Kasumi-1 (cell line): ENCODE measurements at places on chromosomes 6 and 20.

DNA sequence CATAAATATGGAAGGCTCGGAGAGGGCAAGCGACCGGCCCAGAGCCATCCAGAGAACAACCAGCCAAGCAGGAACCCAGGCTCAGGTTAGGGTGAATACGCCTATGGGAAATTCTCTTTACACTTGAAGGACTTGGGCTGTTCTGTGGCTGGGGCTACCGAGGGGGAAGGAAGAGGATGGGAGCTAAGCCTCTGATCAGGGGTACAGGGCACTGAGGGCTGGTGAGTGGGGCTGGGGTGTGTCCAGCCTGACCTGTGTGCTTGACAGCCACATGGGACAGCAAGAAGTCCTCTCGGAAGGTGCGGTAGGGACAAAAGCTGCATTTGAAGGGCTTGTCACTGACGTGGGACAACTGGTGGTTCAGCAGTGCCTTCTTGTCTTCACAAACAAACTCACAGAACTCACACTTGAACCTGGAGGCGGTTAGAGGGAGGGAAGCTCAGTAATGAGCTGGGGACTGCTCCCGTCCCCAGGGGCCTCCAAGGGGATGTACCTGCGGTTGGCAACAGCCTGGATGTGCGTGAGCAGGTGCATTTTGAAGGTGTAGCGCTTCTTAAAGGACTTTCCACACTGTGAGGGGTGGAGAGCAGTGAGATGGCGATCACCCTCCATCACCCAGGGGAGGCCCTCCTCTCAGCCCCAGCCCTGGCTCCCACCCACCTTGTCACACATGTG is 11.9 kb downstream of the ZNF335 start:
- no peak for DNase-seq

GRCh38 chr6:124490122-124490521 is 472.1 kb upstream of the RNF217 start:
- no peak for DNase-seq

GRCh38 chr6:38209371-38210260 is 390.1 kb downstream of the ZFAND3 start:
- DNase-seq: no peak

DNA sequence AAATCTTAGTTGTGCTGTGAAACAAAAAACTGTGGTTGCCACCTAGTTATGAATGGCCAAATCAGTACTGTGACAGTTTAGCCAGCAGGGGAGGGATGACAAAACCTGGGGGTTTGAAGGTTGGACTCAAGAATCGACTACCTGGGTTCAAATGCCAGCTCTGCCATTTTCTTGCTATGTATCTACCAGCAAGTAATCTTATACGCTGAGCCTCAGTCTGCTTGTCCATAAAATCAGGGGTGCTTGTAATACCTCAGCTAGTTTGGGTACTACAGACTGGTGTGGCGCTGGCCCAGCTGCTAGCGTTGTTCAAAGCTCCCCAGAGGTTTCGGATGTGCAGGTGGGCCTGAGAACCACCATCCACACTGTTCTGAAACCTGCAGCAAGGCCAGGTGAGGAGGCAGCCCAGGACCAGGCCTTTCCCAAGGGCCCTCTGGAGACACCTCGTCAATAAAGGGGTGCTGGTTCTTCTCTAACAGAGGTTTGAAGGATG is 40.4 kb downstream of the TRAM2 start:
- no peak for DNase-seq

DNA sequence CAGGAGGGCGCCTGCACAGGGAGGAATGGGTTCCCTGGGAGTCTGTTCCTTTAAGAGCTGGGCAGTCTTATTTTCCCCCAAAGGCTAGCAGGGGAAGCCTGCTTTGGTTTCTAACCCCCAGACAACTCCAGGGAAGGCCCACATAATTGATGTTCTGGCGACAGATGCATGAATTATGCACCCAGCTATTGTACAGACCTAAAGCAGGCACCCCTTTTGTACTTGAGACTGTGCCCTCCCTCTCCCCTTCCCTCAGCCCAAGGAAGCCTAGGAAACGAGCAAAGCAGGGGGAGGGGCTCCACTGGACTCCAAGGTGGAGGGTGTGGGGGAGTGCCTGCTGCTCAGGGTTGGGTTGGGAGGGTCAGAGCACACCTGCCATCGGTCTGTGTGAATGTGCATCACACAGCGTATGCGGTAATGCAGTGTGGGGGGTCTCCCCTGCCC is 102.1 kb downstream of the KCNB1 start:
- DNase-seq: no peak

GRCh38 chr6:117561128-117561527 is 41.2 kb downstream of the GOPC start:
- no peak for DNase-seq

GRCh38 chr6:168279403-168279935 is 40.1 kb downstream of the DACT2 start:
- no peak for DNase-seq

DNA sequence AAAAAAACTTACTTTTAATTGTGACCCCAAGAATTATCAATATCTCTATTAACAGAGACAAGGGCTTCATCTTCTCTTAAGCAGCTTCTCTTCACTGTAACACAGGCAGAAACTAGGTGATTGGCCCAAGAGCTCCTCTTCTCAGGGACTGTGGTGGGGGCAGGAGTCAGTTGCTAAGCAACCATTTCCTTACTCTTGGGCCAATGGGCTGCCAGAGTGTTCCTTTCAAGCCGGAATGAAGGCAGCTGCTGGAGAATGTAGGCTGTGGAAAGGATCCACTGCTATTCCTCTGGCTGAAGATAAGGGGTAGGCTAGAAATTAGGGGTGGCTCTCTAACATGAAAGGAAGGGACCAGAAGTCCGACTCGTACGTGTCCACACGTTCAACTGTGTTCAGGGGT is at the start of gene SEL1L2:
SEL1L2 (minus strand) TSS at position 150 of the 400 bp plus-strand sequence; CDS start at position 70, 80 bp downstream.
- DNase-seq: no peak

GRCh38 chr6:10449751-10450150 is 34.9 kb upstream of the TFAP2A start:
- no peak for DNase-seq

DNA sequence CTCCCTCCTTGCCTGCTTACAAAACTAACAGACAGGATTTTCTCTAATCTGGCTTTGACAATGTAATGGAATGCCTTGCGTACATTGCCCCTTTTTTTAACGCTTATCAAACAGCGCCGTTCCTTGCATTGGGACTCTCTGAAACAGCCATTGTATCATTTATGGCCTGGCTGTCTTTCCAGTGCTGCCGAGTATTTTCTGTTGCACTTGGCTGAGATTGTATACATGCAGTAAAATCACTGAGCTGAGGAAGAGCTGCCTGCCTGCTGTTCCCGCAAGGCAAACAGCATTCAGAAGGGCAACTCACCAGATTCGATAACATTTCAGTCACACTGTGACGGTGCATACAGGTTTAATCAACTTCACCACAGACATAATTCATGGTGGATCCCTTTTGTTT is 106.0 kb downstream of the SH3BGRL2 start:
- DNase-seq: no peak

- DNase-seq: no peak
Measured at GRCh38 chr6:2378891-2379652, 133.7 kb upstream of the GMDS start.

DNA sequence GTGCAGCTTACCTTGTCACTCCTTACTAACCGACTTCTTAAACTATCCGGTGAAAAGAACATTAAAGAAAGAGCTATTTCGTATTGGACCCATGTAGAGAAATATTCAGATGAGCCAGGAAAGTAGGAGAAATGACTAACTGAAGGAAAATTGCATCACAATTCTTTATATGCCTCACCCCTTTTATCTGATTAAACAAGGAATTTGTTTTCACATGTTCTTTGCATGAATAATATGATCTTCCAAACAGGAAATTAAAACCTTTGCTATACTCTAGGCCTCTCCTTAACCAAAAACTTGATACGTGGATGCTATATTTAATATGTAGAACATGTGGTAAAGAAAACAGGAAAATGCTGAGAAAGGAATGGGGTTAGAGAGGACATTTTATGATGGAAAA is 41.9 kb upstream of the LRRC1 start:
- DNase-seq: no peak

- no peak for DNase-seq
Measured at GRCh38 chr20:17044891-17045290, 181.9 kb upstream of the PCSK2 start.

DNA sequence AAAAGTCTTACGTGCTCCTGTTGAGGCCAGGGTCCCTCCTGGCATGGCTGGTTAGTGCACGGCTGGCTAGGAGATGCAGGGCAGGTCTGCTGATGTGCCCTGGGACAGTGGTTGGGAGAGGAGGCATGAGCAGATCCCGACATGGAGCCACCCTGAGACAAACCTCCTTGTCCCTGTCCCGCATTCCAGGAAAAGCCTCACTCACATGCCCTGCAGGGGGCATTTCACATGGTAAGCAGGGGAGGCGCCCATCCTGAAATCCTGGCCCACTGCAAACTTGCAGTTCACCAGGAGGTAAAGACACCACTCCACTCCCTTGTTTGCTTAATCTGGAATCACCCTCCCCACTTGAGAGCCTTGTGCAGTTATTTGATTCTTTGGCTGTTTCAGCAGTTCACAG is 116.7 kb upstream of the SLC24A3 start:
- DNase-seq: no peak

- DNase-seq: no peak
Measured at GRCh38 chr20:64063389-64064144, 569 bp downstream of the TCEA2 start.

DNA sequence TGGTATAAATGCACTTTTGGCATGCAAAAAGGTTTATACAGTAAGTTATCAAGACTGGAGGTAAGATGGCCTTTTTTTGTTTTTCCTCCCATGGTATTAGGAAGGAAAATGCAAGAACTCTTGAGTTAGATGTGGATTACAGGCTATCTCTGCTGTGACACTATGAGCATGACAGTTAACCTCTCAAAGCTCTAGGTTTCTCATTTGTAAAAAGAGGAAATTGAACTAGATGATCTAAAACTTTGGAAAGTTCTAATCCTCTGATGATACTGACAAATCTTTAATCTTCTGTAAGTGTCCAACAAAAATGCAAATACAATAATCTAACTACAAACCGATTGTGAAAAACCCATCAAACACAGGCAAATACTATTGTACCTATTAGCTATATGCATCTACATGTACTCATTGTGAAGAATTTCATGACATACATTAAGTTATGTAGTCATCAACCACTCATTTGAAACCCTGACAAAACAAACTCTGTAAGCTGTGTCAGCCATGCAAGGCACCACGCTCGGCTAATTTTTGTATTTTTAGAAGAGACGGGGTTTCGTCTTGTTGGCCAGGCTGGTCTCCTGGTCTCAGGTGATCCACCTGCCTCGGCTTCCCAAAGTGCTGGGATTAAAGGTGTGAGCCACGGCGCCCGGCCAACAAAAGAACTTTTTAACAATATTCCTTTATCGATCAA is 4.2 kb downstream of the CDK19 start:
- peak; percentile 25 for DNase-seq

DNA sequence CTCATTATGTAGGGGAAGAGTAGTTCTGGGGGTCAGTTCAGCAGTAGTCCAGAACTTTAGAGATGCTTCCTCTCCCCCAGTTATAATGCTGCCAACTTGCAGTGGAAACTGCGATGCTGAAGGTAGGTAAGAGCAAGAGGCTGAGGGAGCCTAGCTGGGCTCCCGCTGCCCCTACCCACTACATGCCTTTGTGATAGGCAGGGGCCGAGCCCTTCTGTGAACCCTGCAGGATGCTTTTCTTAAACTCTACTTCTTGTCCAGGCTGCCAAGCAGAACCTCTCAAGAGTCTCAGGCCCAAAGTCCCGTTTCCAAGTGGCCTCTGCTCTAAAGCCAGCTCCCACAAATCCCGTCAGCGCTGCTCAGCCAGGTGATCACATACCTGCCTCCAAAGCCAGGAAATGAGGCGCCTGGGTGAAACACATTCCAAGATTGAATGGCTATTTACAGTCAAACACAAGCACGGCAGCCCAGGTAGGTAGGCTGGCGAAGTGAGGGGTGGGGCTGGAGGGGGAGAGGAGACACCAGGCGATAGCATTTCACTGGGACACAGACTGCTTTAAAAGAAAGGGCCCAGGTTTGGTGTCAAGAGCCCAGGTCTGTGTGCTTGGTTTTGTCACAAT is 150.7 kb downstream of the CD24 start:
- DNase-seq: no peak

- no peak for DNase-seq
Measured at GRCh38 chr6:143620447-143620846, 57.3 kb upstream of the PHACTR2 start.

- DNase-seq: no peak
Measured at GRCh38 chr20:64086801-64087200, 2.6 kb upstream of the LKAAEAR1 start.

- no peak for DNase-seq
Measured at GRCh38 chr6:106886081-106886843, 88.3 kb downstream of the CD24 start.

DNA sequence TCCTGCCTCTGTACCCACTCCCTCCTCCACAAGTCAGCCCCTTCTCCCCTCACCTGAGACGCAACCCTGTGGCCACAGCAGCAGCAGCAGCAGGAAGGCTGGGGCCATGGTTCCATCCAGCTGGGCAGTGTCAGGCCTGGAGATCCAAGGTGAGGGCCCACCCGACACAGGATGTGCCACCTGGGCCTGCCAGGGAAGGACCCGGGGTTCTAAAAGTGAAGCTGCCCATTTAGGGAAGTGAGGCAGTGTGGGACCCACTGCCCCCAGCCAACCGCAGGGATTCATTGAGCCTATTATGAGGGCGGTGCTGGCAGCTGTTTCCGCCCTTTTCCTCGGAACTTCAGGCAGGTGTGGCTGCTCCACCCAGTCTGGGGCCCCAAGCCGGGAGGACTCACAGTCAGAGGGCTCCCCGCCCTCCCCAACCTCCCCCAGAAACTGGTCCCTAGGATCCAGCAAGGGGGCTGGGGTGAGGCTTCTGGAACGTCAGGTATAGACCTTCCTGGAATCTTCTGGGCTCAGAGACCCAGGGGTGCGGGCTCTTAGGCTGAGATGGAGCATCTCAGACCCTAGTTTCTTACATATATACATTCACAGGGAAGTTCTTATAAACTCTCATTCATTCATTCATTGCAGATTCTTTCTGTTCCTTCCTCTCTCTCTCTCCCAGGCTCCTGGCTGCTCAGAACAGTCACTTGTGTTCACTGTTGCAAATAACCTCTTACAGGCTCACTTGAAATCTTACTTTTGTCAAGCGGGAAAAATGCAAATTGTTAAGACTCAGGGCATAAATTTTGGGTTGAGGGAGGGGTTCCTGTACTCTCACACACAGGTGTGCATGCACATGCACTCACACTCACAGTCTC is at the start of gene TREML2:
TREML2 (minus strand) TSS at position 249 of the 863 bp plus-strand sequence; CDS start at position 108, 141 bp downstream.
- peak; percentile 70 for DNase-seq

DNA sequence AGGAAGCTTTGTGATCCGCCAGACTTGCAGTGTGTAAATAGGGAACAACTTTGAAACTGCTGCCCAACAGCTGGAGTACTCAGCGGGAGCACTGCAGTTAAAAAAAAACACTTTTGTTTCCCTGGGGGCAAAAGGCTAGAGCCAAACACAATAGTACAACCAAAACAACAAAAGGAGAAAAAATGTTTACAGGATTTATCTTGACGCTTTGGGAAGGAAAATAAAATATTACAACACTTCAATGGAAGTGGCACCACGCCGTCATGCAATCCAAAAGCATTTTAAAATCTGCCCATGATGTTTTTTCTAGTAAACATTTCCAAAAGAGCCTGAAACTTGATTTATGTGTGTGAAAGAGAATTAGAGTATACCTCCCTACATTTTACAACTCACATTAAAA is 26.0 kb downstream of the PTPRK start:
- no peak for DNase-seq
